OCI-LY7 (cell line): ENCODE measurements at places on chromosomes 12 and 14. TPM values are rescaled to one million over a fixed set of nuclear protein-coding genes. Genes with fewer than 3 reads are reported as not detected.

DNA sequence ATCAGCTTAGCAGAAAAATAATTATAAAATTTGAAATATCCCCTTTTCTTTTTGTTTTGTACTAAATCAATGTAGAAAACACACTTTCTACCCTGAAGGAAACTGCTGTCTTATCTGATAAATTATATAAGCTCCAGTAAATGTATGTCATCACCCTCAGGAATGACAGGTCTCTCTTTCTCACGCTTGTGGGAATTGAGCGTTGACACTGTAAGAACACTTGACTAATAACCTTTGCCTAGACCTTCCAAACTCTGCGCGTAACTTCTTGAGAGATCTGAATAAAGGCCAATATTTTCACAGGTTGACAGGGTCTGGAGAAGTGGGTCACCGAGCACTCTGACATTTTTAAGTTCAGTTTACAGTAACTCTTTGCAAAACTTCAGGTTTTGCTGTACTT, 138.5 kb downstream of the BCAT1 start:
- no peak for DNase-seq

DNA sequence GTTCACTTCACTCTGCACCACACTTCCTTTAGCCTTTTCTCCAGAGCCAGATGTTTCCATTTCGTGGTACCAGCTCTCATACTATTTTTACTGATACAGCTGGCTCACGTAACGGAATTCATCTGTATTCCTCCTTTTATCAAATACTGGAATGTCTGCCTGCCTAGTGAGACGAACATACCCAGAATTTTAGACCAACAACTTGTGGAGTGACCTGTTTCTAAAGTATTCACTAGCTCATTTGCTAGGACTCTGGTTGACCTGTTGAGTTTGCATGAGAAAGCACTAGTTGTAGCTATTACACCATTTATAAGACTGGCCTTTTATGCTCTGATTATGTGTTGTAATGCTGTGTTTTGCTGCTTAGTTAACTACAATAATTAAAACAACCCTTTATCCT, 22.6 kb downstream of the KCNA5 start:
- DNase-seq: no peak

Gene ART4
- total RNA-seq: not detected in 2 replicates

- no peak for DNase-seq
These were observed at the start of gene EMP1 for GRCh38 chr12:13196130-13196921. Gene EMP1 (plus strand): TSS chr12:13196726. CDS start chr12:13211511, 14,785 bp downstream.

DNA sequence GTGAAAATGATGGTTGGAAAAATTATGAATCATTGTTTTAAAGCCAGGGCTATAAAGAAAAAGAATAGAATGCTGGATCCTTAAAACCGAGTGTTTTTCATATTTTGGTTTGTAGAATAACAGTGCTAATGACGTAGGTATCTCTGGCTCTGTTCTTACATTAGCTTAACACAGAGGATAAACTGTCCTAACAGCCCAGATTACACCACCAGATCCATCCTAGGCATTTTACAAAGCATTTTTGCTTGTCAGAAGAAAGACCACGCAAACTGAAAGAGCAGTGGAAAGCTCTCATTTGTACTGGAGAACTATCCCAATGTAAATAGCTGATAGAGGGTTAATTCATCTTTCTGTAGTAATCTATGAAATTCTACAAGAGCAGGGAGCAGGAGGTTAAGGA, 13.6 kb downstream of the IFT81 start:
- DNase-seq: no peak

DNA sequence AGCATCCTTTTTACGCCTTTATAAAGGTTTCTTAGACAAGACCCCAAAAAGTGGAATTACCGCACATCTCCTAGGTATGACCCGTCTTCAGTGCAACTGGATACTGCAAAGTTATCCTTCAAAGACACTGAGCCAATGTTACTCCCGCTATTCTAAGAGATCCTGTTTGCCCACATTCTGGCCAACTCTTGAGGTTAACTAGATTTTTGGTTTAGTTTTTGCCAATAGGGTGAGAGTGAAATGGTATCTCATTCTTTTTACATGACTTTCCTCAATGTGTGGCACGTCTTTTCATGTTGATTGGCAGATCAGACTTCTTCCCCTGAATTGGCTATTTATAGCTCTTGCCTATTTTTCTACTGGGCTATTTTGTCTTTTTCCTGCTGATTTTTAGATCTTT, 347.2 kb downstream of the MED13L start:
- DNase-seq: no peak

GRCh38 chr12:22250762-22251161, 83.7 kb downstream of the ST8SIA1 start:
- no peak for DNase-seq

- peak; percentile 7 for DNase-seq
These were observed 107.1 kb downstream of the NPAS3 start for GRCh38 chr14:33045760-33046159.

DNA sequence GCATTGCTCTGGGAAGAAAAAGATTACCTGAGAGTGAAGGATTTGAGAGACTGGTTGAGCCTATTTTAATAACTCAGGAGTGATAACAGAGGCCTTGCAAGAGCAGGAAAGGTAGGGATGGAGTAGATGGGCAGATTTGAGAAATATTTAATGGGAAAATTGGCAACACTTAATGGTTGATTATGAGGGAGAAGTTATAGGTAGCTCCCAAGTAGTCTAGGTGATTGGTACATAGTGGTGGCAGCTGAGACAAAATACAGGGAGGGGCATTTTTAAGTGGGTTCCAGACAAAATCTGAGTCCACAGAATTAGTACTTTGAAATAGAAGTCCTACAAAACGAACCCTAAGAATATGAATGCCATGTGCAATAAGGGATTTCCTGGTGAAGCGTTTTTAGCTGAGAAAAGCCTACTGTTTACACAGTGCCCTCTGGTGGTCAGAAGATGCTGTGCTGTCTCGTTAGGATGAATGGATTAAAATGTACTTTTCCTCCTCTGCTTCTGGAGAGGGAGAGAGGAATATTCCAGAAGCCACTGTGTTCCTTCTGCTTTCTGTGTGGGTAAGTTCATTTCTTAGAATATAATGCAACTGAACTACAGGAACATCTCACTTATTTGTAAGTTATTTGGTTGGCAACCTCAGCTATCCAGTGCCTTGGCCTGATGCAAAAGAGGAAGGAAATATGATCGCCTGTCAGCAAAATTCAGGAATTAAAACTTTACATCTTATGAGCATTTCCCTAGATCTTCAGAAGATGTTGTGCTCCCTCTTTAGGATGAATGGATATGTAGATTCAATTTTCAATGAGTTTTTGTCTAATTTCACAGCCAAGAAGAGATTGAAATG, 6.5 kb downstream of the ZBTB1 start:
- peak; percentile 81 for DNase-seq

Gene TAS2R50
- total RNA-seq: 0.76 and 1.4 TPM in 2 replicates

DNA sequence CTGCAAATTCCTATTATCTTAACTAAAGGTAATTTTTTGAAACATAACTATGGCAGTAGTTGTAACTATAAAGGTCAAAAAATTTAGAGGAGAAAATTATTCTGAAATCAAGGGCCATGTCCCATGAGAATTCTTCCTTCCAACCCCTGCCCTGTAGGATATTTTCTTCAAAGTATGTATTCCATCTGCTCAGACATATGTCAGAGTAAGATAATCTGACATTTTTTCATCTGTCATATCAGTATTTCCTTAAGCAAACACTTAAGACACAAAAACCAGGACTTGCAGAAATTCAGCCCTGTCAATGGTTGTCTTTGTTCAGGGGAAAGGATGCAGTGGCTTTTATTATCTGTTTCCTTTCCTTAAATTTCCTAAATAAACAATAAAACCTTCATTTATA, 36.3 kb downstream of the ACSS3 start:
- no peak for DNase-seq

- DNase-seq: no peak
These were observed 26.9 kb downstream of the PRKD1 start for GRCh38 chr14:29900609-29901350.

GRCh38 chr12:68641138-68641537, 30.4 kb downstream of the RAP1B start:
- DNase-seq: peak; percentile 51

DNA sequence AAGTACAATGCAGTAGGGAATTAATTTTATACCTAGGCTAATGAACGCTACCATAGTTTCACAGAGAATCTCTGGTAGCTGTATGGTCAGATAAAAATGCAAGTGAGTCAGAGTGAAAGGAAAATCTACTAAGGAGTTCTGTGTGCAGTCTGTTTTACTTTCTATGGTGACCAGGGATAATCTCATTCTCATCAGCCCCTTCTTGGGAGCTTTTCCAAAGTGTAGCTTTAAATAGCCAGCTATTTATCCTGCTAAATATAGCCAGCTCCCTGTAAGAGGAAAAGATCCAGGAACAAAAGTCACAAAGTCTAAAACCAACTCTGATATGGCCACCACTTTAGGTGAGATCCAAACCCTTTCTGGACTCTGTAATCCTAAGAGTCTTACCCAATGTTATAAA, 75.5 kb downstream of the TMEM116 start:
- DNase-seq: no peak

DNA sequence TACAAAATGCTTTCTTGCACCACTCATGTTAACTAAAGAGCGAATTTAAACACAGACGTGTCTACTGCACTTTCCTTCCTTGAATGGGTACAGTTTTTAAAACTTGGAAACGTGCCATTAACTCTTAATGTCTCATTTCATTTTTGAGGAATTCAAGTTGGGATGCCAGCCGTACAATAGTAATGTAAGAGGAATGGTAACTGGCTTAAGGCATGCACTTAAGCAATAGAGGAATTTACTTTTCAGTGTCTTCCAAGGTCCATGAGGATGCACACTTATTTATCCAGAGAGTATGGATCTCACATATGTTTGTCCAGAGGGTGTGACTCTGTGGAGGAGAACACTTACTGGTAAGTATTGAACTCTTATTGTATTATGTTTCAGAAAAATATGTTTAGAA, 52.9 kb downstream of the PPP4R4 start:
- DNase-seq: no peak

GRCh38 chr12:11863988-11864387, 206.8 kb upstream of the BCL2L14 start:
- no peak for DNase-seq

DNA sequence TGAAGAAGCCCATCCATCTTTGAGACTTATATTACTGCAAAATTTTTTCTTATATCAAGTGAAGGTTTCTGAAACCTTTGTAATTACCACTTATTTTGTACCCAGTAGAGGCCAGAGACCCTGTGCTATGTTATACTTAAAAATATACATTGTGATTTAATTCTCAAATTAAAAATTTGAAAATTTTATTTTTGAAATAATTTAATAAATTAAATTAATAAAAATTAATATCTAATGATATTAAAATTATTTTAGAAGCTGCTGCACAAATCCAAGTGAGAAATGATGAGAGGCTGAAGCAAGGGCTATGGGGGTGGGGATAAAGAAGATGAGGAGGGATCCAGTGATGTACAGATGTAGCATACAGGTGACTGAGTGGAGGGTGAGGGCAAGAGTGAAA, 258.8 kb downstream of the APAF1 start:
- DNase-seq: no peak

GRCh38 chr14:93729993-93730392, 58.3 kb downstream of the PRIMA1 start:
- no peak for DNase-seq

Gene CHST11
- 15.2 and 16.8 TPM in 2 replicates for total RNA-seq
